ENCODE measurements at places on chromosomes 7 and 10.

GRCh38 chr10:72322030-72322279, 32.8 kb downstream of the DNAJB12 start:
- DNase-seq = no peak

GRCh38 chr10:61903221-61903927, 1.9 kb downstream of the ARID5B start:
- peak; percentile 69 for DNase-seq

DNA sequence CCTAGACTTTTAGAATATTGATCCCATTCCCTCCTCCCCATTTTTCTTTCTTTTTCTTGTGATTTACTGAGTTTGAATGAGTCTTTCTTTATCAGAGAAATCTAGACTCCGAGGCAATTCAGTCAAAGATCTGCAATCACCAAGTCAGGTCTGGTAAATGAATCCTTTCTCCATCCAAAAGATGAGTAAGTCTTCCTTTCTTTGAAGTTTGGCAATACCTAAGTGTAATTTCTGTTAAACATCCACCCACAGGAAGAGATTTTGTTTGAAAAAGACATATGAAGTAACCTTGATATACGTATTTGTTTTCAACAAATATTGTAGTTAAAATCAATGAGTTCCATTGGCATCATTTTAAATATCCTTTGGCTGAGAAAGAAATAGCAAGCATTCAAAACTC, 58.3 kb downstream of the SLC39A12 start:
- DNase-seq = no peak

- no peak for DNase-seq
Measured at GRCh38 chr10:7412237-7412927, 1.5 kb upstream of the SFMBT2 start.

GRCh38 chr10:1240341-1240775, 184.2 kb downstream of the WDR37 start:
- no peak for DNase-seq

DNA sequence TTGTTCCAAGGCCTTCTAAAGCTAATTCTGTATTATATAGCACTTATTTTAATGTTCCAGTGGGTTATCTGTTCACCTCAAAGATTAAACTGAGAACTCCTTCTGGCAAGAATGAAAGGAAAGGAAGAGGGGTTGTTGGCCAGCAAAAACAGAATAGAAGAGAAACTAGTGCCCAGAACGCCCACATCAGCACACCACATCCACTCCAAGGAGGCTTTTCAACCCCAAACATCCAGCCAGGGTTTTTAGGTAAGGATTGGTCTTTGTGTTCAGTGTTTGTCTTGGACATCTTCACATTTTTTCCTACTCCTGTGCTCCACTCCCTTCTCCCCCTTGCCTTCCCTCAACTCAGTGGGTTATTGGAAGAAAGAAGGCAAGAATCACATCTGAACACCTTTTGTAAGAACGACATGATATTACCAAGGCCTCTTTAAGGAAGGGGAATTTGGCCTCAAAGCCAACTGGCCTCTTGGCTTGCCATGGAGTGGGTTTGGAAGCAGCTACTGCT, 55.8 kb downstream of the BICC1 start:
- no peak for DNase-seq

DNA sequence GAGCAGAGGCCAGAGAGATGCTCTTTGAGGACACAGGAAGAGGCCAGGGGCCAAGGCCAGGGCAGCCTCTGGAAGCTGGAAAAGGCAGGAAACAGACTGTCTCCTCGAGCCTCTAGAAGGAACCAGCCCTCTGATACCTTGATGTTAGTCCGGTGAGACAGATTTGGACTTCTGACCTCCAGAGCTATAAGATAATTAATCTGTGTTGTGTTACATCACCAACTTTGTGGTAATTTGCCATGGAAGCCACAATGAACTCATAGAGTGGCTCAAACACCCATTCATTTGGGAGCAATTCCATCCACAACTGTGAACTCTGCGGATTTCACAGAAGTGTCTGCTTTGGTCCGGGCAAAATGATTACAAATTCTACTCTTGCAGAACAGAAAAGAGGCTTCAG, 48.7 kb downstream of the OAT start:
- DNase-seq = no peak

DNA sequence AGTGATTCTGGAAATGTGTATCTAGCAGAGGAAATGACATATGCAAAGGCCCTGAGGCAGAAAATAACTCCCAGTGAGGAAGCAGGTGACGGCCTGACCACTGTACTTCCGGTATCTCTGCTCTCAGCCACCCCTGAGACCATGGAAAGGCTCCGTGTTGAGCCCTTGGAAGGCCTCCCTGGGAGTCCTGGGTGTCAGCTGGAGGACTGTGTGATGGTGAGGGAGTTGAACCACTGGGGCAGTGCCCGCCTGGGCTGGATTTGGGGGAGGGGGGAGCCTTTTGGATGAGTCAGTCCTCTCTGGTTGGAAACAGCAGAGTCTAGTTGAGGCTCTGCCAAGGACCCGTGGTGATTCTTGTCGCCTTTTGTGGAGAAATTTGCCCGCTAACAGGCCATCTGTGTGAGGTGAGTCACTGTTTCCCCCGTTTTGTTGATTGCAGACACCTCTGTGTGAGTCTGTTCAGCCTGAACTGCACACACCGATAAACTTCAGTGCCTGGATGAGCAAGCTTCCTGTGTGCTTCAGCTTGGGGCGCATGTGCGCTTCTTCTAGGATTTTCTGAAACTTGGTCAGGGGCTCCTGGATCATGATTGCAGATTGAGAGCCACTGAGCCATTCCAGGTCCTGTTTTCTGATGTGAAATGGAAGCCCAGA, 98.6 kb downstream of the GRK5 start:
- peak; percentile 45 for DNase-seq

- DNase-seq = no peak
Measured at GRCh38 chr10:44958898-44959246, 730 bp upstream of the RASSF4 start.

DNA sequence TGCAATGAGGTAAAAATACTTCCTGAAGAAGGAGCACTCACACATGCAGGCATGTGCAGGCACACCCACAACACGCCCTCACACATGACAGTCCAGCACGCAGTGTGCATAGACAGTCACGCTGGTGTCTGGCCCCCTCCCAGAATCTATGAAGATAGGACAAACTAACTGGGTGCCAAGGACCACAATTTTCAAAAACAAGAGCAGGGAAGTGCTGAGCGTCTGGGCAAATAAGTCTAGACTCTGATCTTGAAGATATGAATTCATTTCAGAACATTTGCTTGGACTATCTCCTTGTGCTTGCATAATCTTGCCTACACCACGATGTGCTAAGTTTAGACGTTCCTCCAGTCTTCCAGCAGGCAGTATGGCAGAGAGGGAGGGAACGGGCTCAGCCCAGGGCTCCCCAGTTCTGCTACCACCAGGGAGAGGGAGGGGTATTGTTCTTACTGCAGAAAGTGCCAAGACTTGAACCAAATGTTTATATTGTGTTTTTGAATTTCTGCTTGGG, 276.5 kb upstream of the KLF6 start:
- peak; percentile 22 for DNase-seq

- no peak for DNase-seq
Measured at GRCh38 chr7:48734695-48735406, 189.5 kb upstream of the CDC14C start.

GRCh38 chr10:59799421-59799820, 46.2 kb upstream of the MRLN start:
- no peak for DNase-seq

DNA sequence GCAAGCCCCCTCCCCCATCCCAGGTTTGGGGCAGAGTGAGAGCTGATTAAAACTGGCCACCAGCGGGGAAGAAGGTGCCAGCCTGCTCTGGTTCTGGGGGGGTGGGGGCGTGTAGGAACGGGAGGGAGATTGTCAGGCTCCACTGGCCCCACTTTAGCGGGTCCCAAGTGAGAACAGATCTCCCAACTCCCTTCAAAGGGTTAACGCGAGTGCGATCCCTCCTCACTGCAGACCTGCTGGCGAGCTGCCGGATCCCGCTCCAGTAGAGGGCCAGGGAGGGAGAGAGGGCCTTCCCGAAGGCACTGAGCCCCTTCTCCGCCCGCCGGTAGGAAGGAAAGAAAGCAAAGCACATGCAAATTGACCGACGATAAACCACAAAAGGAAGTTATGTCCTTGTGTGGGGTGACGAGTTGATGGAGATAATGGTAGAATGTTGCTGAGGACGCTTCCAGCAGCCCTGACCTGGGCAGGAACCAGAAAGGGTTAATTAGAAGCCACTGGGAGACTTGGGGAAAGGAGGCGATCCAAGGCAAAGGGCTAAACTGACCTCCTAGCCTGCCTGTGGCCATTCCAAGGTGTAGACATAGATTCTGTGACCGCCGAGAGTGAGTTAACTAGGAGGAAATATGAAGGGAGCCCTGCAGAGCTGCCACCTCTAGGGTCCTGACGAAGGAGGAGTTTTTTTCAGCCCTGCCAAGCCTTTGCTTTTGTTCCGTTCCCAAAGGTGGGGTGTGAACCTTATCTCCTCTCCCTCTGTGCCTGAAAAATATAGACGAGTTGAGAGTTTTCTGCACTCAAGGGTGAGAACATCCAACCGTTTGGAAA, 1.5 kb downstream of the NRG3 start:
- DNase-seq = no peak

DNA sequence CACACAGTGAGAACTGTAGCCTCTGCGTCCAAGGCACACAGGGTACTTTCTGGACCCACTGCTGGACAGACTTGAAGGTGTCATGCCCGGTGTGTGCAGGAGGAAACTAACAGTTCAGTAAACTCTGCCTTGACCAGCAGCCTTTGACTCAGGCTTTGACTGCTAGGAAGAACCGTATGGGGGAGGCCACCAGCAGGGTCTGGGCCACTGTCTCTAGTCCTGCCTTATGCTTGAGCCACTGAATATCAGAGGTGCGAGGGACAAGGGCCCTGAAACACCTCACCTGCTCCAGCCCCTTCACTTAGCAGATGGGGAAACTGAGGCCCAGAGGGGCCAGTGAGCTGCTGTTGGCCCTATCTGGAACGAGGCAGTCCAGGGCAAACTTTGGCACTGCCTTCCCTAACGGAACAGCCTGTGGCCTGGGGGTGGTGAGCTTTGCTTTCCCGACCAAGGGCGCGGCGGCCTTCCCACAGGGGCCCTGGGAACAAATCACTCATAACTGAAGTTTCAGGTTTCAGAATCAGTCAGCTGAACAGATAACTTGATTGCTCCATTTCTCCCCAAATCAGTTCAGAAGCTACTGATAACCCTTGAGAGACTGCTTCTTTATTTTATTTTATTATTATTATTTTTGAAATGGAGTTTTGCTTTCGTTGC, 130.0 kb downstream of the FAM53B start:
- DNase-seq = no peak

DNA sequence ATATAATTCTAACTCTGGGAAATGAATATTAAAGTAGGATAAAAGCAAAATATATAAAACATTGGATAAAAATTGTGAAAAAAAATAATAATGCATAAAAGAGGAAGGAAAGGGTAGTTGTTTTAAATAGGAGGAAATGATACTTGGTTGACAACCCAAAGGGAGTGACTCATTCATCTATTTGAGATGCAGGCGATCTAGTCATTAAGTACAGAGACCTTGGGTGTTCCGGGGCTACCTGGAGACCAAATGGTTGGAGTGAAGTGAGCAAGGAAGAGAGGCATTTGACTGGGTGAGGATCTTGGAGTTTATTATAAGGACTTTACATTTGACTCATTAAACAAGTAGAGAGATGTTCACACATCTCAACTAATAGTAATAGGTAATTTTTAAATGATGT, 111.0 kb downstream of the LRRTM3 start:
- no peak for DNase-seq

DNA sequence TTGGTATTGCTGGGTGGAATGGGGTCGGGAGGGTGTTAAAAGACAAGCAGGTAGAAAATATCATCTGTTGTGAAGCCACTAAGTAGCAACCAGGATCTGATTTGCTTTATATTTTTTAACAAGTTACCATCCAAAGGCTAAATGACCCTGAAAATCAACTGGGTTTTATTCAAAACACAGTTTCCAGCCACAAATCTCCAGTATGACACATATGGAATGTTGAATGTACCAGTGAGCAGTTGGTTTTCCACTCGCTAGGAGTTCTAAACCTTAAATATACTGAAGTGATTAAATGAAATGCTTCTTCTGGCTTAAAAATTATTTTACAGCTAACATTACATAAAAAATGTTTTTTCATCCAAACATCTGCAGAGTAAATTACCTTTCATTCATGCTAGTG, 112.5 kb downstream of the PDE1C start:
- no peak for DNase-seq

DNA sequence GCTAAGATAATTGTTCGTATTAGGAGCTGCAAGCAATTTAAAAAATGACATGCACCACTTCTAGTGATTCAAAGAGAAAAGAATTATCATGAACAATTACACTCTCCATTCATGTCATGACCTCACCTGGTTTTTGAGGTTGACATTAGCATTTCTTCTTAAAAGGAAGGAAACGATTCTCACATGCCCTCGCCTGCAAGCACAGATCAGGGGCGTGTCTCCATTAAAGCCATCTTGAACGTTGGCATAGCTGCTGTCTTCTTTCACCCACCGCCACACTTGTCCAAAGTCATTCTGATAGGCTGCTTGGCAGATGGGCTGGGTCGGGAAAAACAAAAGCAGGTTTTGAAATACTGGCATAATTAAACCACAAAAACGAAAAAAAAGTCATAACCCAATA, 19.9 kb downstream of the ANKRD22 start:
- DNase-seq = no peak

DNA sequence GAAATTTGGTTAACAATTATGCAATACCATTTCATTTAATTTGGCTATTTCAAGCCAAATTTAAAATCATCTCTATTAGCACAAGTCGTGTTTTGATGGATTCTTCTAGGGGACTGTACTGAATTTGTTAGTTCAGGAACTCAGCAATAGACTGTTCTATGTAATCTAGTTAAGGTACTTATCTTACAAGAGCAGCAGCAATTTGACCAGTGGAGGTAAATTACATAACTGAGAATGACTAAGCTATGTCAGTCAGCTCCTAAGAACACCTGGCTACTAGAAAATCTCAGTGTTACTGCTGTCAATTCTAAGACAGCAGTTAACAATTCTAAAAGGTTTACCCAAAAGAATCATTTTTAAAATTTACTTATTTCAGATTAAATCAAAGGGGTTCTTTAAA, 513.9 kb upstream of the ZWINT start:
- DNase-seq = no peak

DNA sequence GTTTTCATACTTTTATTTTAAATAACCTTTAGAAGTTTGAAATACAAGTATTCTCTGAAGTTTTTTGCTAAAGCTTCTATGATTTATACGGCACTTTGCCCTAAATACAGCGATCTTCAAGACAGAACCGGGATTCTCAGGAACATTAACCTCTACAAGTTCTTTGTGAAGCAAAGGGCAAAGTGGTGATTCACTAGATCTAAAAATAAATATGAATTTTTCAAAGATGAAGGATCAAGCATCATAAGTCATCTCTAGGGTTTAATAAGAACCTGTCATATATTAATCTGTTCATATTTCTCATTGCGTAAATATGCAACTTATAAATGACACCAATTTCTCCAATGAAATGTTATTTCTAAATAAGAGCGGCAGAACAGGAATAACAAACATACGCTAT, 30.7 kb downstream of the DGKB start:
- no peak for DNase-seq

GRCh38 chr10:30750971-30751677, 121.6 kb upstream of the LYZL2 start:
- DNase-seq = no peak

GRCh38 chr10:7622969-7623368, 43.8 kb downstream of the ITIH5 start:
- no peak for DNase-seq

Data from AG08396 (cell line).